HCEC 1CT (cell line): ENCODE measurements at places on chromosomes 7 and 10.

DNA sequence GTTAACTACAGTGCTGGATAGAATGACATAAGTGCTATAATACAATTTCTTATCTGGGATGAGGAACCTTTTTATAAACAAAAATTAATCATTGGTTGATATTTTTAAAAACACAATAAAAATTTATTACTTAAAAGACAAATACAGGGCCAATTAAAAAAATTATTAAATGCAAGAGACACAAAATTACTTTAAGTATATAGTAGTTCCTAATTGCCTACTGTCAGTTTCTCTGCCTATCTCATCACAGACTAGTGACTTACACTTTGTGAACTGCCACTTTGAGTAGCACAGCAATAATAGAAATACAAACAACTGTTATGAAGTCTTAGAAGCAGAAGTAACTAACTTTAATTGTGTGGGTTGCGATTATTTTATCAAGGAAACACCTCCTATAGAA, 8.4 kb downstream of the TES start:
- DNase-seq, result no peak

DNA sequence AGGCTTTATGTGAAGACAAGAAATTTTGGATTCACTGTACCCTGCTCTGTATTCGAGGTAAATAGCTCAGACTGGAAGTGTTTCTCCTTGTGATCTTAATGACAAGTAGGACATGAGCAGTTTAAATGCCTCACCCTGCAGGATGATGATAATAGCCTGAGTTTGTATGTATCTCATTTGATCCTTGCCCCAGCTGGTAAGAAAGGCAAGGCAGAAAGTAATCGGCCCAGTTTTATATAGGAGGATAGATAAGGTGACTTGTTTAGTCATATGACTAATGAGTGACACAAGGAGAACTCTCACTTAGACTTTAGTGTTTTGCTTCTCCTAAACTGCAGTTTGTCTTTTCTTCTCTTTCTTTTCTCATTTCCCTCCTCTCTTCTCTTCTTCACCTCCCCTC, 372.6 kb downstream of the PHF14 start:
- no peak for DNase-seq

DNA sequence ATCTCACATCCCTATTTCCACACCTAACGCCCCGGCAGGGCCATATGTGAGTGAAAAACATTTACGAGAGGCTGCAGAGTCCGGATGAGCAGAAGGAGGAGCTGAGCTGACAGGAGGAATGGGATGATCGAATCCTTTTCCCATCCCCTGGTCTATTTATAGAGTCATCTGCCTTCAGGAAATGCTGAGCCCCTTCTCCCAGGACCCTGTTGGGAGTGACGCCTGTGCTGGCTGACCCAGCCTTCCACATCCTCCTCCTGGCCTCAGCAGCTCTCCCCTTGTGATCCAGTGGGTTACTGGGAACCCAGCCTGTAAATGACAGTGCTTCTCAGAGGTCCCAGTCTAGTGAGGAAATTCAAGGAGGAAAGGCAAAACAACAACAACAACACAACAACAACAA, 16.6 kb downstream of the DENND2A start:
- DNase-seq, result no peak

GRCh38 chr7:209906-210305, 17.5 kb downstream of the FAM20C start:
- no peak for DNase-seq

DNA sequence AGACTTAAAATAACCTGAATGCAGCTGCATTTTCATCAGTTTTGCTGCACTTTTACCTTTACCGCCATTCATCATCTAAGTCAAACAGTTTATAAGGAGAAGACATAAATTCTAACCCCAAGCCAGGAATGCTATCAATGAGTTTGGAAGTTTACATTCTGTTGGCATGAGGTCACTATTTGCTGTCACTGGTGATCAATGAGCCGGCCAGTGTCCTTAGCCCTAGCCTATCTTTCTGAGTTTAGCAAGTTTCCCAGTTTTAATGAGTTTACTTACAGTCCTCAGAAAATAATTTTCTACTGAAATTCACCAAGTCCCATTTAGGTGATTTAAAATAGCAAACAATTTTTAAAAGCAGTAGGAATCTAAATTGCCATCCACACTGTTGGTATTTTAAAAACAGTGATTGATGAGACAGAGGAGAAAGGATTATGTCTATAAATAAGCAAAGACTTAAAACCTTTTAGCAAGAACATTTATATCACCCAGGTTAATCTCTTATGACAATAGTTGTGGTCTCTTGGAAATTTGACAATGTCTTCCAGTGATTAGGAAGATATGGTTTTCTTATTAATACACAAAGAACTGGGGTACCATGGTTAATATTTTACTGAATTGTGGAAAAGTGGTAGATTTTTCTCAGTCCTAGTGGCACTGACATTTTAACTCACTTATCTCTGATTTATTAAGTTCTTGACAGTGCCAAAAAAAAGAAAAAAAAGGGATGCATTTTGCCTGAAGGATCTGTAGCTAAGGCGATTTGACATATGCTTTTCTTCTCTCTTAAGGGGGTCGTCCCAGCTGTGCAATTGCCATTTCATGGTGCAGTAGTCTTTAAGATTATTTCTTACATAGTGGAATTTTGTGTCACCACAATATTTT, 443.4 kb upstream of the ANKRD30A start:
- peak; percentile 50 for DNase-seq

GRCh38 chr10:13671904-13672303, 85.1 kb downstream of the PRPF18 start:
- DNase-seq, result no peak

GRCh38 chr7:35874886-35875285, 74.0 kb downstream of the SEPTIN7 start:
- no peak for DNase-seq

- no peak for DNase-seq
These were observed 217.9 kb downstream of the SFMBT2 start for GRCh38 chr10:7192831-7193361.

DNA sequence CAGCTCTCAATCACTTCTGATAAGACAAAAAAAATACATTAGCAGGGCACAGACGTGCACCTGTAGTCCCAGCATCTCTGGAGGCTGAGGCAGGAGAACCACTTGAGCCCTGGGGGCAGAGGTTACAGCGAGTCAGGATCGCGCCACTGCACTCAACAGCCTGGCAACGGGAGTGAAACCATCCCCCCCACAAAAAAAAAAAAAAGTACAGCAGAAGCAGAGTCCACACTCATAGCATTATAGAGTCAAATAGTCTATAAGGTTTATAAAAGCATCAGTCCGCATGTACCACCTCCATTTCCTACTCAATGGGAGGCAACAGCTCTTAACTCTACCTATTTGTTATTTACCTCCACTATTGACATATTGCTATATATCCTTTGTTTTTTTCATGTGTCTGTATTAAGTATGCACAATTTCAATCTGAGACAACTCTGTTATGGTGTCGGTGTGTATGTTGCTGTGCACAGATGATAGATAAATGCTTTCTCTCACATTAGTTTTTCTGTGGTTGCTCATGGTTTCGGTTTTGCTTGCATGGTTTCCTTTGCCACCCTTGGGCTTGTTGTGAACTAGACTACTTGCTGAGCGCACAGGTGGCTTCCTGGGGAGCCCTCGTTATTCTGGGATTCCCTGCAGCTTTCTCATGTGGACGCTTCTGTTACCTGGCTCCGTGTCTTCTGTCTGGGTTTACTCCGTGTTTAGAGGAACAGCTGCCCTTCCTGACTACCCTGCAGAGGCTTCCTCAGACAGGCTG, 40.4 kb downstream of the PROSER2 start:
- no peak for DNase-seq
